ENCODE measurements at places on chromosomes 3 and 15.
A peak's percentile ranks its signal among the peaks of the same experiment; 100 is the strongest.

GRCh38 chr3:71067977-71068654 lies 515.4 kb downstream of the FOXP1 start:
- no peak for DNase-seq

- no peak for DNase-seq
Measured at GRCh38 chr3:99172736-99173657, 271.5 kb upstream of the DCBLD2 start.

GRCh38 chr3:48662145-48662752 lies 437 bp downstream of the CELSR3 start:
- no peak for DNase-seq

GRCh38 chr3:86702381-86702958 lies 288.5 kb downstream of the VGLL3 start:
- no peak for DNase-seq

GRCh38 chr3:107675233-107675900 lies 152.6 kb downstream of the BBX start:
- peak; percentile 24 for DNase-seq

GRCh38 chr15:77851691-77852090 lies 219.0 kb upstream of the LINGO1 start:
- DNase-seq: no peak

GRCh38 chr3:143885780-143886427 lies 37.6 kb upstream of the SLC9A9 start:
- DNase-seq: peak; percentile 39

DNA sequence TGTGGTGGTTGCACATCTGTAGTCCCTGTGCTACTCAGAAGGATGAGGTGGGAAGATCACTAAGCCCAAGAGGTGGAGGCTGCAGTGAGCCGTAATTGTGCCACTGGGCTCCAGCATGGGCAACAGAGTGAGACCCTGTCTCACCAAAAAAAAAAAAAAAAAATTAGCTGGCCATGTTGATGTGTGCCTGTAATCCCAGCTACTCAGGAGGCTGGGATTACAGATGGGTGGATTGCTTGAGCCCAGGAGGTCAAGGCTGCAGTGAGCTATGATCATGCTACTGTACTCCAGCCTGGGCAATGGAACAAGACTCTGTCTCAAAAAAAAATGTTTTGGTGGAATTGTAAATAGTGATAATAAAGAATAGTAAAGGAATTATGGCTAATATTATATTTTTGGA lies 9.9 kb downstream of the ATRIP start:
- DNase-seq: no peak

GRCh38 chr3:71050538-71051258 lies 532.8 kb downstream of the FOXP1 start:
- no peak for DNase-seq

DNA sequence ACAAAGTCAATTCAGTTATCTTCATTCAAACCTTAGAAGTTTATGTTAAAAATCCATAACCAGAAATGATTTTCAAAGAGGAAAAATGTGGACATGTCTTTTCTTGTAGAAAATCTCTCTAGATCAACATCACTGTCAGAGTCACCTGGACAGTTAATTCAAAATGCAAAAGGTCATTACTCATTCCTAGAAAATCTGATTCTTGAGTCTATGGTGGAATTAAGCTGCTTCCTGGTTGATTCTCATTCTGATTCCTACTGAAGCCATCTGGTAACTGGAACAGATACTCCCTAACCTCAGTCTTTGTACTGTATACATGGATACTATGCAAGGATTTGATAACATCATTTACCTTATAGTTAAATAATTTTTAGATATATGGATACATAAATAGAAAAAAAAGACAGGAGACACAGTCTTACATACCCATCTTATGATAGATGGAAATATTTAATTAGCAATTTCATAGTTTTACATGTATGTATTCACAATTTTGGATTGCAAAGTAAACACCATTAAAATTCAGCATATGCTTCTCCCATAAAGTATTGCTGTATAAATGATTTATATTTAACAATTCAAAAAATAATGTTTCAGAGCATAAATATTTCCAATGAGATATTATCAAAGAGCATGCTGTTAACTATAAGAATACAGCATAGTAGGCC lies 693.2 kb upstream of the CCDC54 start:
- DNase-seq: no peak

DNA sequence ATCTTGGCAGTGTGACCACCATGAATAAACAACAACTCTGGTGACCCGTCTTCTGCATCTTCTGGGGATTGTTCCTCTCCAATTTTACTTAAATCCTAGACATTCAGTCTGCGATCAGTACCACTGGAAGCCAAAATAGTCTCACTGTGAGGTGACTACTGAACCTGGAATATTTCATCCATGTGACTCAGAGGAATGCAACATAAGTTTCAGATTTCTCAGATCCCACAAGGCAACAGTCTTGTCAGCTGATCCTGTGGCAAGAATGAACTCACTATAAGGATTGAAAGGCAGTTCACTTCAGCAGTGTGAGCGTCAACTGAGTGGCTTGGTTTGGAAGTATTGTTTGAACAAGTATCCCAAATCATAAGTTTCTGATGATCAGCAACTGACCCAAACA lies 13.2 kb downstream of the NSUN3 start:
- no peak for DNase-seq

- DNase-seq: no peak
Measured at GRCh38 chr3:38630606-38631005, 18.9 kb downstream of the SCN5A start.

DNA sequence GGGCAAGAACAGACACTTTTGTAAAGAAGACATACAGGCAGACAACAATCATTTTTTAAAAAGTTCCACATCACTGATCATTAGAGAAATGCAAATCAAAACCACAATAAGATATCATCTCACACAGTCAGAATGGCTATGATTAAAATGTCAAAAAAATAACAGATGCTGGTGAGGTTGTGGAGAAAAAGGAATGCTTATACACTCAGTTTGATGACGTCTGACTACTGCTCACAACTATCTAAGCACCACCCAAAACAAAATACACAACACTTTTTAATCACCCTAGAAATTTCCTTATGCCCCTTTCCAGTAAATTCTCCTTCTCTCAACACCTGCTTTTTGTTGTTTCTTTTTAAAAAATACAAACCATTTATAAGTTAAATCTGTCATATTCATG lies 228.8 kb downstream of the ISL2 start:
- DNase-seq: no peak

DNA sequence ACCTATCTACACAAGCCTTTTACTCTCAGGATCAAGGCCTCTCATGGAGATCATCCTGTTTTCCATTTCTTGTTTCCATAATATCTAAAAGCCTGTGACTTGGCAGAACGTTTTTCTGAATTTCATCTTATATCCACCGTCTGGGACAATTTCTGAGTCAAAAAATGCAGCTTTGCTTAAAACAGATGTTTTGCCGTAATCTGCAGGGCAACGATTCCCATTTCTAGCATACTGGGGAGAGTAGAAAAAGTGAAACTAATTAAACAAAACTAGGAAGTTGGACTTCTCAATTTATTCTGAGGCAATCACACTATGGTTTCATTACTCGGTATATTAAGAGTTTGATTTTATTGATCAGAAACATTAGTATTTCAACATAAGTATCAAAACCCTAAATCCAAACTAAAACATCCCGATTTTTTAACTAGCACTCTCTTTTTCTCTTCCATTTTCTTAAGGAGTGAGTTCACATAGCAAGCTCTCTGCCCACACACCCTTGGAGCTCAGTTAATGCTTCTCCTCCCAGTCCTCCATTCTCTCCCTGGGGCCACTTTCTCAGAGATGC lies 33.6 kb downstream of the SPATA12 start:
- no peak for DNase-seq

- DNase-seq: no peak
Measured at GRCh38 chr3:105385819-105386508, 19.3 kb downstream of the ALCAM start.

DNA sequence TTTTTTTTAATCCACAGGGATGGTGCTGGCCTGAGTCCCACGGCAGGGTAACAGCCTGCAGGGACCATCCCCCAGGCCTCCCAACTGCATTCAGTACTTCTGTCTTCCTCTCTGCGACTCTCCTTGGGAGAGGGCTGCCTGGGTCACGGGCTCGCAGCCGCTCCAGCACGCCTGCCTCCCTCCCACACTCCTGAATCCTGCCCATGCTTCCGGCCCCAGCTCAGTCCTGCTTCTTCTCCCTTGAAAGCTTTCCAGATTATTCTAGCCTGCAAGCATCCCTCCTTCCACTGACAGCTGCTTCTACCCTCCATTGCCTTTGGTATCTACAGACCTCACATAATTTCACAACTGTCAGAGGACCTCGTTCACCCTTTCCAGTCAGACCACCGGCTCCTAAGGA lies 32.4 kb downstream of the MEGF11 start:
- no peak for DNase-seq

Data from memory B cell (primary cell).